PC-3 (cell line): ENCODE measurements at places on chromosomes 3 and 15. TPM values are rescaled to one million over a fixed set of nuclear protein-coding genes. Genes with fewer than 3 reads are reported as not detected.

- DNase-seq, result peak; percentile 7
- H3K27me3 ChIP-seq, result no peaks in the 10 kb centered on the region
- no peaks in the 10 kb centered on the region for H3K36me3 ChIP-seq
- no peaks in the 10 kb centered on the region for H3K4me1 ChIP-seq
- no peak overlapping the region for H3K4me3 ChIP-seq
- H3K27ac ChIP-seq, result no peak overlapping the region
Measured at GRCh38 chr3:44284949-44285348, 43.3 kb downstream of the TOPAZ1 start.

GRCh38 chr15:74937272-74937589 is 642 bp downstream of the COX5A start:
- peak overlapping the region; percentile 99 for H3K4me3 ChIP-seq
- DNase-seq, result no peak
- peak overlapping the region; percentile 52 for H3K27ac ChIP-seq

Gene FBXL22
- total RNA-seq, result 0.46 and 2.0 TPM in 2 replicates

DNA sequence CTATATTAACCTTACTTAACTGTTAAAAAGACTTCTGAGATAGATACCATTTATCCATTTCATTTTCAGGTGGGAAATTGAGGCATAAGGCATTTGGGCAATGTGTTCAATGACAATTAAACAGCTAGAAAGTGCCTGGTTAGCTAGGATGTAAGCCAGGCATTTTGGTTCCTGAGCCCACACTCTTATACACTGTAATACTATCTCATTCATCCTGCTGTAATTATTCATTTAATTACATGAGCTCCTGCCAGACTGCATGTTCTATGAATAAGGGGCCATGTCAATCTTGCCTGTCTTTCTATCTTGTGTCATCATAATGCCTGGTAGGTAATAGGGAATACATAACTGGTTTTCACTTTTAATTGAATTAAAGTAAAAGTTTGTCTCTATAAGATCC is 74.0 kb downstream of the RBMS3 start:
- DNase-seq, result no peak
- H3K4me3 ChIP-seq, result no peak overlapping the region
- H3K27me3 ChIP-seq, result no peaks in the 10 kb centered on the region
- H3K4me1 ChIP-seq, result no peaks in the 10 kb centered on the region
- H3K36me3 ChIP-seq, result no peaks in the 10 kb centered on the region

DNA sequence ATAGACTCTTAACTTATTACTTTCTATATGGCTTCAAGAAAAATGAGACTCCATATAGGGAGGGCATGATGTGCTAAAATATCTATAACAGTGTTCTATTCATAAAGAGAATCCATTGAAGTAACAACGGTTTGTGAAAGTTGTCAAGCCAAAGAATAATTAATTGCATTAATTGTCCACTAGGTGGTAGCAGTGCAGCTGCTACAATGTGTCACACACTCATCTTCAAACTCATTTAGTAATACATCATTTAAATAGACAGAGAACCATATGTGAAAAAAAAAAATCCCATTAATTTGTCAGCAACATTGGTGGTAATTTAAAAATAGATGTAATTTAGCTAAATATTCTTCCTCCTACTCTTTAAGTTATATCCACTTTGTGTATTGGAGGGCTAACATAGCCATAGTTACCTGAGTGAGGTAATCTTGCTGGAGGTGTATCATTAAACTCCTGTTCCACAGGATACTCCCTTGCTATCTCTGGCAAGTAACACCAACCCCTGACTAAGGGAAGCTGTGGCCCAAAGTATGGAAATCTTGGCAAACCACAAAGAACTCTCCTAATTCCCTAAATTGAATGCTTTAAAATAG is 3.7 kb upstream of the CPA3 start:
- peak; percentile 72 for DNase-seq
- H3K36me3 ChIP-seq, result no peaks in the 10 kb centered on the region
- no peak overlapping the region for H3K27ac ChIP-seq
- peaks cover 47% of the 10 kb centered on the region for H3K27me3 ChIP-seq

- no peak overlapping the region for H3K27ac ChIP-seq
- H3K4me3 ChIP-seq, result no peak overlapping the region
Measured at GRCh38 chr15:74300057-74300795, 64.1 kb downstream of the CCDC33 start.

Gene FBXW12
- not detected in 2 replicates for total RNA-seq

Gene FBN1
- 6.7 and 7.4 TPM in 2 replicates for total RNA-seq

Gene C3orf20
- not detected in 2 replicates for total RNA-seq

Gene GNAT1
- total RNA-seq, result 0.22 TPM in 1 of 2 replicates, not detected in the other

- H3K27me3 ChIP-seq, result no peaks in the 10 kb centered on the region
- H3K27ac ChIP-seq, result no peak overlapping the region
- H3K4me3 ChIP-seq, result no peak overlapping the region
Measured at GRCh38 chr3:57279685-57280084, 12.8 kb downstream of the ASB14 start.

Gene EFCC1
- not detected in 2 replicates for total RNA-seq

GRCh38 chr15:62785881-62786828 is 256.4 kb upstream of the TPM1 start:
- H3K27ac ChIP-seq, result no peak overlapping the region
- no peak for DNase-seq
- H3K4me1 ChIP-seq, result peaks cover 9% of the 10 kb centered on the region; the same call in 1 of the 2 replicates
- no peaks in the 10 kb centered on the region for H3K27me3 ChIP-seq
- no peaks in the 10 kb centered on the region for H3K36me3 ChIP-seq

Gene UACA
- total RNA-seq, result 21.7 and 26.7 TPM in 2 replicates

Gene CPLX3
- total RNA-seq, result not detected in 2 replicates

DNA sequence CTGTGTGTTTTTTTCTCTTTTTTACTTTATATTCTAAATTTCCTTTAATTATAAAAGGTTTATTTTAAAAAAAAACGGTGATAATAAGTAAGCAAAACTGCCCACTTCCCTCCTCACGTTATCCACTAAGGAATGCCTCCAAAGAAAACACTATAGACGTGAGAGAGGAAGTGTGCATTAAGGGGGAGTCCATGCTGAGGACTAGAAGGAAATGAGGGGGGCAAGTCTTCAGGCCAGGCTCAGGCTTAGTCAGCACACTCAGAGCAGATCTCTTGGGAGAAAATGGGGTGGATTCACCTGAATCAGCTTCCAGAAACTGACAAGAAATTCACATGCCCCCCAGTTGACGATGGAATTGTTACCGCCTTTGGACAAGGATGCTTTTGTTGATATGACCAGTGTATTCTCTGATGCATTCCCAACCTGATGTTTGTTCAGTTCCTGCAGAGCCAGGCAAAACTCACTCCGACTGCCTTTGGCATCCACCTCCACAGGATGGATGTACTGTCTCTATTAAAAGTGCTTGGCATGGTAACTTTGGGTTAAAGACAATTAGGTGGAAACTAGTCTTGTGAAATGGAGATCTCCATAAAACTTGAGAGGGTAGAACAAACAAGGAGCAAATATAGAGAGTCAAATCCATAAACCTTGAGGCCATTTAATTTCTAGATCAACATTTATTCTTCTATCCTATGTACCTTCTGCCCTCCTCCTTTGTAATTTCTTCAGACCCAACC is 167.8 kb downstream of the MYRIP start:
- no peak overlapping the region for H3K27ac ChIP-seq
- no peaks in the 10 kb centered on the region for H3K4me1 ChIP-seq
- H3K27me3 ChIP-seq, result no peaks in the 10 kb centered on the region
- no peaks in the 10 kb centered on the region for H3K36me3 ChIP-seq

GRCh38 chr3:83023086-83023485 is 1261.6 kb upstream of the GBE1 start:
- no peaks in the 10 kb centered on the region for H3K4me1 ChIP-seq
- no peak overlapping the region for H3K27ac ChIP-seq
- DNase-seq, result peak; percentile 11
- H3K27me3 ChIP-seq, result no peaks in the 10 kb centered on the region
- no peak overlapping the region for H3K4me3 ChIP-seq

DNA sequence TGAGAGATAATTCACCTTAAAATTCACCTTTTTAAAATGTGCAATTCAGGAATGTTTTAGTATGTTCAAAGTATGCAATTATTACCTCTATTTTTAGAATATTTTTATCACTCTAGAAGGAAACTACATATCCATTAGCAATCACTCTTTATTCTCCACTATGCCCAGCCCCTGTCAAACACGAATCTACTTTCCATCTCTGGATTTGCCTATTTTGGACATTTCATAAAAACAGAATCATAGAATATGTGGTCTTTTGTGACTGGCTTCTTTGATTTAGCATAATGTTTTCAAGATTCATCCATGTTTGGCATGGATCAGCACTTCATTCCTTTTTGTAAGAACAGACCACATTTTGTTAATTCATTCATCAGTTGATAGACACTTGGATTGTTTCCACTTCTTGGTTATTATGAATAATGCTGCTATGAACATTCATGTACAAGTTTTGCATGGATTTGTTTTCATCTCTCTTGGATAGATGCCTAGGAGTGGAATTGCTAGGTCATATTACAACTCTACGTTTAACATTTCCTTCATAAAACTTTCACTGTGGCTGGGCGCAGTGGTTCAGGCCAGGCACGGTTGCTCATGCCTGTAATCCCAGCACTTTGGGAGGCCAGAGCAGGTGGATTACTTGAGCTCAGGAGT is 12.7 kb downstream of the HMCES start:
- H3K4me3 ChIP-seq, result no peak overlapping the region
- no peaks in the 10 kb centered on the region; the same call in 1 of the 2 replicates for H3K36me3 ChIP-seq
- H3K27ac ChIP-seq, result no peak overlapping the region
- no peaks in the 10 kb centered on the region for H3K27me3 ChIP-seq

Gene PRKCD
- total RNA-seq, result 7.8 and 18.7 TPM in 2 replicates

DNA sequence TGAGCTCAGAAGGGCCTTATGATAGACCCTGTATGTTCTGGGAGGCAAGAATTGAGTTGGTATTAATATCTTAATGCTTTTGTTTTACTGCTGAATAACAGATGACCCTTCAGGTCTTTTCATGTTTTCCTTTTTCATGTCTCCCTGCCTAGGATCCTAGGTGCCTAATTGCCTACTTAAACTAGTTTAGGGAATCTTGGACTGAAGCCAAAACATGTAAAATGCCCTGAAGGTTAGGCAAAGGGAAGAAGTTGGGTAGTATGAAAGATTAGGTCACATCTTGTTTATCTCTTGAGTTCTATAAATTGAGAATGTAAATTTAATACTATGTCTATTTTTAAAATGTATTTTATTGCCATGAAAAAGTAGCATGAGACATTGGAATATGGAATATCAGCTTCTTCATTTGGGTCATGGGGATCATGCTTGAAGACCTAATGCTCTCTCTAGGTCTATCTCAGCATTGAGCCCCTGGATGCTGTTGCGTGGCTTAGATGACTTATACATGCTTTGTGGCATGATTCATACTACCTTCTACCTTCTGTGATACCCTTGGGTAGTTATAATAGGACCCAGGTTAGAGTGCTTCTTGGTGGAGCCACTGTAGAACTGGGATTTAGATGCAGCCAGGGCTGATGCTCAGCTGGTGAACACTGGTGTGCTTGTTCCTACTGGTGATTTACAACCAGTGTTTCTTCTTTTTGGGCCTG is 26.4 kb downstream of the RBM6 start:
- H3K27me3 ChIP-seq, result no peaks in the 10 kb centered on the region
- no peak overlapping the region for H3K4me3 ChIP-seq
- no peak overlapping the region for H3K27ac ChIP-seq
- no peaks in the 10 kb centered on the region for H3K4me1 ChIP-seq

Gene GOLGA6A
- not detected in 2 replicates for total RNA-seq

DNA sequence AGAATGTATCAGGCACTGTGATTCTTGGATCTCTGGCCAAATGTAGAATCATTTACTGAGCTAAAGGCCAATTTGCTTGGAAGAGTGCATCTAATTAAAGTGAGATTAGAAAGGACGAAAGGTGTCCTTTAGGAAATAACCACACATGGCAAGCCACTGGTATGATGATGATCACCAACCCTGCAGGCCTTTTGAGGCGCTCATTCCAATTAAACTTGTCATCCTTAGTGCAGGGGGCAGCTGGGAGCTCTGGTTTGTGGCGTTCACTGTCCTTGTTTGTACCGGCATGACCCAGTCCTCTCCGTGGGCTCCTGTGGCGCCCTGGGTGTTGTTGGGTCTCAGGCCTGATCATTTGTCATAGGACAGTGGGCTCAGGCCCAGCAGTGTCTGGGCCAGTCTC is 11.0 kb downstream of the LIMD1 start:
- no peak overlapping the region for H3K27ac ChIP-seq
- H3K4me1 ChIP-seq, result peaks cover 35% of the 10 kb centered on the region
- H3K36me3 ChIP-seq, result peaks cover 22% of the 10 kb centered on the region; the same call in 1 of the 2 replicates

- H3K36me3 ChIP-seq, result no peaks in the 10 kb centered on the region
- H3K4me1 ChIP-seq, result peaks cover 21% of the 10 kb centered on the region; the same call in 1 of the 2 replicates
- no peak overlapping the region for H3K27ac ChIP-seq
- DNase-seq, result peak; percentile 90
- no peaks in the 10 kb centered on the region for H3K27me3 ChIP-seq
- no peak overlapping the region for H3K4me3 ChIP-seq
Measured at GRCh38 chr15:50145451-50145872, 26.4 kb upstream of the ATP8B4 start.

Gene KBTBD13
- not detected in 2 replicates for total RNA-seq

- H3K36me3 ChIP-seq, result no peaks in the 10 kb centered on the region
- no peaks in the 10 kb centered on the region for H3K27me3 ChIP-seq
- peaks cover 4% of the 10 kb centered on the region for H3K4me1 ChIP-seq
- H3K4me3 ChIP-seq, result no peak overlapping the region
- DNase-seq, result no peak
Measured at GRCh38 chr3:156558389-156558788, 3.5 kb upstream of the SSR3 start.
